ENCODE measurements at places on chromosomes 2 and 18.
A peak's percentile ranks its signal among the peaks of the same experiment; 100 is the strongest.

DNA sequence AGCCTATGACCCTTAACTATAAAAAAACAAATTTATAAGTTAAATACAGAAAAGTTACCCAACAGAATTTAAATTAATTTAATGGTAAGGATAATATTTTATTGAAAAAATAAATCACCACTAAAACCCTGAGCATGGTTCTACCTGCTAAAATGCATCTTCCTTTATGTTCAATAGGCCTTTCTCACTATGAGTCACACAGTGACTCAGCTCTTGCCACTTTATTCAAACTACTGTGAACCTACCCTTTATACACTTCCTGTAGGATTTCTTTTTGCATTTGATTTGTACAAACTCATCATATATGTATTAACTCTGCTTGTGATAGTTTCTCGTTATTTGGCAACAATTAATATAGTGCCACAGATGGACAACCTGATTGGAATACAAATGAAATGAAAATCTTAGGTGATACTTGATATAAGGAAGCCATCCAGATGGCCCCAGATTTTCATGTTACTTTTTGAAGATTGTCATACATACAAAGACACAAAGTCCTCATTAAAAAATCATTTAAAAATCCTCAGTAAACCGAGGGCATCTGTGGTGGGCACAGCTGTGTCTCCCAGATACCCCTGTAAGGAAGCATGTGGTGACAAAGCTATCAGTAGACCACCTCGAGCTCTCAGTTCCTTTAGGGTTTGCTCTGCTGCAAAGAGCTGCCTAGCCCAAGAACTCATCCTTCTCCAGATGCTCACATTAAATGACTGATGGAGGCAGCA is 55.2 kb upstream of the COBLL1 start:
- DNase-seq, result no peak

DNA sequence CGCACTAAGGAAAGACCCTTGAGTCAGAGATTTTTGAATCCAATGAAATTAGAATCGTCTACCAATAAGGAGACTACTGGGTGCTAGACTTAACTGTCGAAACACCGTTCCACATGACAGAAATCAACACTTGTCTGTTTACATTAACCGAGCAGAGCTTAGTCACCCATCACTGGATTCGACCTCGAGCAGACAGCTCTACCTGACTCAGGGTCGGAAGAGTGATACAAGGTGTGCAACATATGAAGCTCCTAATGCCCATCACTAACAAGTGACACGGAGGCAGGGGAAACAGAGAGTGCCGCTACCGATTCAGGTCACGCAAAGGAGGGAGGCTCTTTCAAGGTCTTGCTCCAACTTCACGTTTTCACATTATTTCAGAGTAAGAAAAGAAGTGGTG is 54.2 kb upstream of the FZD5 start:
- DNase-seq, result no peak

GRCh38 chr2:223566396-223566795 is 35.8 kb downstream of the SCG2 start:
- no peak for DNase-seq

DNA sequence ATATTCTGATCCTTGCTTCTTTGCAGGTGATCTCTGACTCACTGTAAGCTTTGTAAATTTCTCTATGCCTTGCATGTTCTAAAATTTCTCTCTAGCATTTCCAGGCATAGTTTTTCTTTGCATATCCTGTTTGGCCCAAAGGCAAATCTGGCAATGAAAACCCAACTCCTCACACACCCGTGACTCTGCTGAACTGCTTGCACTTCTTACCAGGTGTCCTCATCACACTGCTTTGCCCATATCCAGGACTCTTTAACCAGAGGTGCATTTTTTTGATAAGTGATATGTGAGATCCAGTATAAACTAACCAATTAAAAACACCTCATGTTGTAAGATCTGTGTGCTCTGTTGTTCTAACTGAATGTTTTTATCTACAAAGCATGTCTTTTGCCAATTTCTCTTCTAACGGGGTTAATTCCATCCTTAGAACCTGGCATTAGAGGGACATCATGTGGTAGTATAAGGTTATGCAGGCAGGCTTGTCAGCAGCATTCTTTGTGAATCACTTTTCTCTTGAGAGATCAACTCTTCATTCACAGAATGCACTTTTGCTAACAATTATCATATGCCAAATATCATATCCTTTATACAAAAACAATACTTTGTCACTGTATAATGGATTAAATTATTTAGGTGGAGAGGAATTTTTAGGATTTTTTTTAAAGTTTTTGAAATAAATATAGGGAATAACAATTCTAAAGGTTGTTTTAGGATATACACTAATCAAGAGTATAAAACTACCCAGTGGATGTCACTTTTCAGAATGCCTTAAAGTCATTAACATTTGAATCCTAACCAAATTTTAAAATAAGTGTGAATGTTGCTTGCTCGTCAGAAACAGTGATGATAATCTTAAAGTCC is 20.8 kb upstream of the TMX3 start:
- DNase-seq, result no peak

DNA sequence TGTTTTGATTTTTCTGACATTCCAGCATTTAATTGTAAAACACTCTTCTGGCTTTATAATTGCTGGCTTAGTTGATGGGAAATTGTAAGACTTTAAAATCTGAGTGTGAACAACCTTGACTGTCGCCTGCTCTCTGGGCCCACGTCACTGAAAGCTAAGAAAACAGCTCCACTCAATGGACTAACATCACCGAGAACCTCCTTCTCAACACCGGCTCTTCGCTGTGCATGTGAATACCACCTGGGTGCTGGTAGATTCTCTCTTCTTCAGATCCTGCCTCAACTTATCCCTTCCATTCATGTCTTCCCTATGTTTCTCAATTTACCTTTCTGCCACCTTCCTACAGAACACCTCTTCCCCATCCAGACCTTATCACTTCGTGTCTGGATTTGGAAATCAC is 523.1 kb upstream of the ID2 start:
- no peak for DNase-seq

- DNase-seq, result no peak
Measured at GRCh38 chr18:58235001-58235436, 191.0 kb downstream of the NEDD4L start.

DNA sequence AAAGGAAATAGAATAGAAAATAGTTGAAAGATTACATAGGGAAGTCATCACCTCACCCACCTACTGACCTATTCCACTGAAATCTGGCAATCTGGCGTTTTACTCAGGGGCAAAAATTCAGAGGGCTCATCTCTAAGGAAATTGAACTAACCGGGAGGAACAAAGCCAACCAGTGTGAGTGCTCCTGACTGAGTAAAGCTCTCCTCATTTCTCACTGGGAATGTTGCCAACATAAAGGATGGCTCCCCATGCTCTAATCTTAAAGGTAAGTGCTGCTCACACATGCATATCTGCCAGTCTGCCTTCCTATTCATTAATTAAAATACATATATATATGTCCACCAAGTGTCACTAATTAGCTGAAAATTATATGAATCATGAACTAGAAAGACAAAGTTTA is 13.5 kb upstream of the DOK6 start:
- DNase-seq, result no peak

- DNase-seq, result no peak
Measured at GRCh38 chr2:177402096-177402495, 9.5 kb downstream of the AGPS start.

- no peak for DNase-seq
Measured at GRCh38 chr2:164875334-164876205, 33.9 kb upstream of the COBLL1 start.

- DNase-seq, result no peak
Measured at GRCh38 chr2:131121464-131121863, 16.3 kb downstream of the PLEKHB2 start.

DNA sequence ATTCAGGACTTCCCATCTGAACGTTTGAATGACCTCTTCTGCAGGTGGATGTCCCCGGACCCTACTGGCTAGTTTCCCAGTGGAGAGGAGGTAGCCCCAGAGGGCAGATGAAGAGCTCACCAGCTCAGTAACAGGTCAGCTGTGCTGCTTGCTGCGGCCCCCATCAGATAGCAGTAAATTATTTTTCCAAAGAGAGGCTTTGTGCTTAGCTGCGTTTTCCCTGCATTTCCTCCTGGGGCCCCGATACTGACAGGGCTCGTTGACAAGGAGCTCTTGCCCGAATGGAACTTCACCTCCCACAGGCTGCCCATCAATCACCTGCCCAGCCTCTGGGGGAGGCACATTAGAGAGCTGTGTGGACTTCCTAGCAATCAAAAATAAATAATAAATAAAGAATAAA is 185.8 kb downstream of the DOK6 start:
- no peak for DNase-seq

- DNase-seq, result no peak
Measured at GRCh38 chr18:48392268-48392667, 16.9 kb downstream of the ZBTB7C start.

DNA sequence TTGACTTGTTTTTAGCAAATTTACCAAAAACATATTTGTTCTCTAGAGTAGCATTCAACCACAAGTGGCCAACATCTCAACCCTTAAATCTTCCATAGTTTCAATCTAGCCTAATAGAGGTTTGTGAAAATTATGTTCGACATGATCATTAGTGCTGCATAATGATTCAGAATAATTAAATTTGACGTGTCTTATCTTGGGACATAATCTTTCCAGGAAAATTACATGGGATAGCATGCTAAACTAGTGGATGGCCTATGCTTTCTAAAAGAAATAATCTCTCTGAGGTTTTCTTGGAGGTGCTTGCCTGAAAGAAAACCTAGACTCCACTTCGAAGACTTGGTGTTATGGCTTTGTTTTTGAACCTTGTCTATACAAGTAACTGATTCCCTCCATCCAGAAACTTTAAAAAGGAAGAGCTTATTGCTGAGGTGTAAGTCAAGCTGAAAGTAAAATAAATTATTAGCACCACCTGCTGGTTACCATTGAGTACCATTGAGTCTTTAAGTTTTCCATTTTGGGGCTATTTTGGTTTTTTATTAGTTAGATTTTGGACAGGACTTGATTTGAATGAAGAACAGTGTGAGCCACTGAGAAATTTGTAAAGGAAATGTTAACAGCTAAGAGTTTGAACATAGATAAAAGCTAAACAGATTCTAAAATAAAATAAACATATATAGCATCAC is 32.7 kb downstream of the COX7A2L start:
- no peak for DNase-seq

GRCh38 chr2:88657131-88657530 is 29.9 kb upstream of the EIF2AK3 start:
- no peak for DNase-seq

DNA sequence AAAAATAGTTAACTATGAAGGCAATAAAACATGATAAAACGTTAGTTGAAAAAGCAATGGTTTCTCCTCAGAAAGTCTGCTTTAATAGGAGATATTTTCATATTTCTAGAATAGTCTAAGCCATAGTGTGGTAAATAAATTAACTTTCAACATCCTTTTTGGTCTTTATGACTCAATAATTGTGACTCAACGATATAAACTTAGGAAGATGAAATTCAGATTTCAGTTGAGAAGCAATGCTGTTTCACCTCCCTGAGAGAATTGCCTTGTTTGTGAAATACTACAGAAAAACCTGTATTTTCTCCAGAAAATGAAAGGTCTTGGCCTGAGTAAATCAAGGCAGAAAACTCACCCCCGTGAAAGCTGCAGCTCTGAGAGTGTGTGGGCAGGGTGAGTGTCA is 166.9 kb downstream of the ETAA1 start:
- no peak for DNase-seq

DNA sequence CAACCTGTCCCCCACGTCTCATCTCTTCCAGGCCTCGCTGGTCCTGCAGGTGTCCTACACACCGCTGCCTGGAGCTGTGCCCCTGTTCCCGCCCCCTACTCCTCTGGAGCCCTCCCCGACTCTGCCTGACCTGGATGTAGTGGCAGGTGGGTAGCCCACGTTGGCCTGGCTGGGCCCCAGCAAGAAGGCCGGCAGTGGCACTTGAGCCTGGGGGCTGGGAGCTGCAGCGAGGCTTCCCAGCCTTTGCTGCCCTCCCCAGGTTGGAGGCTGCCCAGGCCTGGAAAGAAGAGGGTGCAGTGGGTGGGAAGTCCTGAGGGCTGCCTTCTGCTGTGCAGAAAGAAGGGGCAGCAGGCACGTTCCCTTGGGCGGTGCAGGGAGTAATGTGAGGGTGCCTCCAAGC is 58.4 kb downstream of the DYSF start:
- no peak for DNase-seq

DNA sequence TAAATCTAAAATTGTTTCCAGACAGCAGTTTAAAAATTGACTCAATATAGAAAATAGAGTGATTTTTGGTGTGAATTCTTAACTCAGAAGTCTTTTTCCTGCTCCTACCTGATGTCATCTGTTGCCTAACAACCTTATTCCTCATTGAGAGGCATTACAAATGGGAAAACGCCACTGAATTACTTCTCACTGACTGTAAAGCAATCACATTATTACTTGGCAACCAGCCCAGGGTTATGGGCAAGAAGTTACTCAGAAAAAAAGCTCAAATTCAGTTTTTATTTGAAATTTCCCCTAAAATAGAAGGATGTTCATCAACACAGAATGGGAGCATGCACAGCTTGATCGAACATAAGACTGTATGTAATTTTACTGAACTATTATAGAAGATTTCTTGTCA is 201.8 kb upstream of the GULP1 start:
- DNase-seq, result no peak

- DNase-seq, result no peak
Measured at GRCh38 chr18:59383851-59384250, 24.8 kb upstream of the LMAN1 start.

- DNase-seq, result no peak
Measured at GRCh38 chr2:127637236-127637630, 8.7 kb upstream of the GPR17 start.

DNA sequence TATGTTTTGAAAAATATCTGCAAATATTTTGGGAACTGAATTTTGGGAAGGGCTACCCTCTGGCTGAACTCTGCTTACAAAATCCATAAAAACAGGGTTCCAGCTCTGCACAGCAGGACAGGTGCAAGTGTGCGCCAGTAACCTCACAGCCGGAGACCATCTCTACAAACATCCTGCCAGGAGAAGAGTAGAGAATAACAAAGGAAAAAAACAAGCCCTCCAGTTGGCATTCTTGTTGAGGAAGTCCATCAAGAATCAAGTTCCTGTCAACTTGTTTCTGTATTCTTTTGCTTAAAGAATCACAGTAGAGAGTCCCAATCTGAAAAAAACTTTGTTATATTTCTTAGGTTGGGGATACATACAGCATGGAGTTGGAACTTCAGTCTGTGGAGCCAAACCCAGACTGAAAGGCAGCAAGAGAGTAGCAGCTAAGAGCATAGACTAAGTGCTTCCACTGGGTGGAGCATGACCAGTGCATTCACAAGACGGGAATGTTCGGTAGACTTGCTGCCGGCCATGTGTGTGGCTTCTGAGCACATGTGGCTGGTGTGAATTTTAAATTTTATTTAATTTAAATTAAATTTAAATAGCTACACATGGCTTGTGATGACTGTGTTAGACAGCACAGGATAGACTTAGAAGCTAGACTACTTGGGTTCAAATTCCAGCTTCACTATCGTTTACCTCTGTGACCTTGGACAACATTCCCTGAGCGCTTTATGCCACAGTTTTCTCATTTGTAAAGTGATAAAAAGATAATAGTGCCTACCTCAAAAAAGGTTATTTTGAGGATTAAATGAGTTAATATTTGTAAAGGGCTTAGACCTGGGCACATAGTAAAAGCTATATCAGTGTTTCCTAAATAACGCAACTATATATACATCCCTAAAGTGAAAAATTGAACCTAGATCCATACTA is 41.9 kb downstream of the SPTBN1 start:
- DNase-seq, result peak; percentile 32
